ENCODE measurements at places on chromosomes 5 and 9.

GRCh38 chr5:158876263-158876942 lies 223.3 kb downstream of the EBF1 start:
- DNase-seq = no peak

DNA sequence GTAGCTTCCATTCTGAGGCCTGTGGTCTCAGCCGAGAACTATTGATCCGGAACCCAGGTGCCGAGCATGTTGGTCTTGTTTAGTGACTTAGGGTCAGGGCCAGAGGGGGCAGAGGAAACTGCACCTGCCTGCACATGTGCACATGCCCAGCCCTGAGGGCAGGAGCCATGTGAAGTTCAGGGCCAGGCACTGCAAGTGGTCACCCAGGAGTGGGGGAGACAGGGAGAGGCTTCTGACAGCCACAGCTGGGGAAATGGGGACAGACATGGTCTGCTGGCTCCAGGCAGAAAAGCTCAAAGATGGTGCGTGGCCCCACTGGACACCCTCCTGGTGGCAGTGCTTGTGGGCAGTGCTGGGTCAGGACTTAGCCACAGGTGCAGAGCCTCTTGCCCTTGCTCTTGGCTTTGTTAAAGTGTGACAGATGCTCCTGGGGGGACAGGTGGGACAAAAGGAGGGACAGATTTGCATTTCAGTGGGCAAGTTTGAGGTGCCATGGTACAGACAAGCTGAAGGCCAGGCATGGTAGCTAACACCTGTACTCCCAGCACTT lies 134.4 kb downstream of the CACNA1B start:
- no peak for DNase-seq

DNA sequence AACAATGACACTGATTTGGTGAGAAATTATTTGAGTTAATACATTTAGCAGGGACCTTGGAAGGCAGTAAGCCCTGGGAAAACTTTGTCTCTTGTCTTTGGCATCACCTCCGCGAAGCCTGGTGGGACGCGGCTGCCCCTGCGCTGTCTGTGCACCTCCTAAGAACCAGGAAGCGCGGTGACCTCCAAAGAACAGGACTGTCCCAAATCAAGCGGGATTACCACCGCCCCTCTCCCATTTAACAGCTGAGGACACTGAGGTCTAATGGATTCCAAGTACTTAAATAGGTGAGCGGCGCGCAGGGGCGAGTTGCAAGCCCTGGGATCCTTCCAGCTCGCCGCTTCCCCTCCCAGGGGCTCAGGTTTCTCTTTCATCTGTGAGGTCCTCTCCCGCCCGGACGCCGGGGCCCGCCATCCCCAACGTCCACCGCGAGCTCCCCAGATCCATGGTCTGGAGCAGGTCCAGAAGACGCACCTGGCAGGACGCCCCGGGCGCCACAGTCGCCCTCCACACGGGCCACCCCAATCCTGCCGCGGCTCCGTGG lies 432 bp downstream of the STARD4 start:
- DNase-seq = no peak

GRCh38 chr9:70789086-70789485 lies 332.3 kb downstream of the TRPM3 start:
- DNase-seq = no peak

DNA sequence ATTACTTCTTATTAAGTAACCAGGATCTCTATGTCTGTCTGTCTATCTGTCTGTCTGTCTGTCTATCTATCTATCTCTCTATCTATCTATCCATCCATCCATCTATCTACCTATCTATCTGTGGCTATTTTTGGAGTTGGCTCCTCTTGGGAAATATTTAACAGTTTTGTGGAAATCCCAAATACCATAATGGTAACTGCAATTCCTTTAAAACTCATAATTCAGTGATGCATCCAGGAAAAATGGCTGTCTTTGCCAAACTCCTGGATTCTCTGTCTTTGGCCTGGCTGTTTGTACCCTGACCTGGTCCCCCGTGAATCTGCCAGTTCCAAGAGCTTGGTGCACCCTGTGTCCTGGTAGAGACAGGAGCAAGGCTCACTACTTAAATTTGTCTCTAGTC lies 197.0 kb downstream of the PCSK1 start:
- DNase-seq = no peak

GRCh38 chr5:5353681-5354080 lies 68.8 kb upstream of the ICE1 start:
- DNase-seq = no peak

- no peak for DNase-seq
Measured at GRCh38 chr5:57299986-57300385, 126.1 kb downstream of the GPBP1 start.

DNA sequence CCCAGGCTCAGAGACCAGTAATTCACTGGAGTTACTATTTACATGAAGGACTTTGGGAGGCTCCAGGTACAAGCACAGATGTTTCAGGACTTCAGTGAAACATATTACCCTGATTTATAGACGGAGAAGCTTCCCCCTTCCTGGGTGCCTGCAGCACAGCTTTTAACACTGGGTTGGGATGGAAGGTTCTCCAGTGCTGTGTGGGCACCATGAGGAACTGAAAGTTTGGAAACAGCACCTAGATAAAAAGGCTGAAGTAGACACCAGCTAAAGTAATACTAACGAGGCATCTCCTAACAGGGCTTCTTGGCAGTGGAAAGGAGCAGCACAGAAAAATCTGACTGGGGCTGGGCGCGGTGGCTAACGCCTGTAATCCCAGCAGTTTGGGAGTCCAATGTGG lies 70.7 kb downstream of the GCNT1 start:
- DNase-seq = no peak

GRCh38 chr9:4939118-4939561 lies 45.9 kb upstream of the JAK2 start:
- DNase-seq = no peak

- DNase-seq = no peak
Measured at GRCh38 chr9:87840134-87840533, 42.5 kb upstream of the SPATA31E1 start.

DNA sequence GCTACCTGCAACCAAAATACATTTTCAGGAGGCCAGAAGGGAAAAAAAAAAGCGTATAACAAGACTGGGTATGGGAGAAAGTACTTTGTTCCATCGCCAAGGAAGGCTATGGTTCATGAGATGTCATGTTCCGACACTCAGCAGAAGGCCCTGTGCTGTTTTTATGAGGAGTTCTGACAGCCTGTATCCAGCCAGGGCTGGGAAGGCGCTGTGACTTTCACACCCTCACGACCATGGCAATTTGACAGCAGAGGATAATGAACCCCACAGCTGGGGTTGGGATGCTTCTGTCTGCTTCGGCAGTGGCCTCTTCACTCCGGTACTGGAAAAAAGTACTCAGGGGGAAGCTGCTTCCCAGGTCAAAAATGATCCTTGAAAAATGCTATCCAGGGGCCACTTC lies 154.4 kb downstream of the PRELID2 start:
- no peak for DNase-seq

DNA sequence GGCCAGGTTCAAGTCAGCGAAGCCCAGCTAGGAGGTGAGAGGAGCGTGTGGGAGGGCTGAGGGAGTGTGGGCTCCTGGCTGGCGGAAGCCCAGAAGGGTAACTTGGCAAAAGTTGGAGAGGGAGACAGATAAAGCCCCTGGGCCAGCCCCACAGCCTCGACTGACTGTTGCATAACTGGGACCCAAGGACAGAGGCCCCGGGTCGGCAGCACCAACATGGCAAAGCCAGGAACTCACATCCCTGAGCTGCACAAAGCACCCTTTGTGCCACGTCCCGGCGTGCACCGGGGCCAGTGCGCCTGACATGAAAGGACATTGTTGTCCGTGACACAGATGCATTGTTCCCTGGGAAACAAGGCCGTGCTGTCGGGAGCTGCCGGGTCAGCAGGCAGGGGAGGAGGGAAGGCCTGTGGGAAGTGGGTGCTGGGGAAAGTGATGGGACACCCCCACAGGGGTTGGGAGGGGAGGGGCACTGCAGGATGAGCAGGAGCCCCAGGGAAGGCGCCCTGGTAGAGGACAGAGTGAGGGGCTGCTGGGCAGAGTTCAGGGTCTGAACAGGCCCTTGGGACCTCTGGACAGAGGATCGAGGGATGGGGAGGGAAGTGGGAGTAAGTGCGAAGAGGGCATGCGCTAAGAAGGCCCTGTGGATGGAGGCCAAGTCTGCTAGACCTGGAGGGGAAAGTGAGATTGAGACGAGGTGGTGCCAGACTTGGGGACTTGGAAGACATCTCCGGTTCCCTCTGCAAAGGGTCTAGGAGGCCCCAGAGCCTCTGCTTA lies 13.0 kb upstream of the DPM2 start:
- DNase-seq = peak; percentile 89

DNA sequence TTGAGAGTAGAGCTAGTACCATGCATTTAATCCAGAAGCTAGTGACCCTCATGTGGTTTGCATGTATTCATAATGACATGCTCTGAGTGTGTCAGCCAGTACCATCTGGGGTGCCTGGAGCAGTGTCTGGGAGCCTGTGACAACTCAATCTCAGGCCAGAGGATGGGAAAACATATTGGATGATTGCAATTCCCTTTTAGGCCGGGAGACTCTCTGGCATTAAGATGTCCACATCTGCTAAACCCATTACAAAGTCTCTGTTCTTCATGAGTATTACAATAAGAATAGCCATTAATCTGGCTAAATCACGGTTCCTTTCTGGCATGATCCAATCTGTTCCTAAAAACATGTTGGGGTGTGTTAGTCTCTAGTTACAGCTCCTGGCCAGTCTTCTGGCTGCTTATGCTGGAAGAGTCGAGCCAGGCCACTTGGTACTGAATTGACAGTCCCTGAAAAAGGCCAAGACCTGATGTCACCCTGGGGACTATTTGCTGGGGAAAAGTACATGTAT lies 475.7 kb downstream of the ENC1 start:
- peak; percentile 54 for DNase-seq

GRCh38 chr9:9142001-9142400 lies 1342.4 kb upstream of the DMAC1 start:
- DNase-seq = no peak

DNA sequence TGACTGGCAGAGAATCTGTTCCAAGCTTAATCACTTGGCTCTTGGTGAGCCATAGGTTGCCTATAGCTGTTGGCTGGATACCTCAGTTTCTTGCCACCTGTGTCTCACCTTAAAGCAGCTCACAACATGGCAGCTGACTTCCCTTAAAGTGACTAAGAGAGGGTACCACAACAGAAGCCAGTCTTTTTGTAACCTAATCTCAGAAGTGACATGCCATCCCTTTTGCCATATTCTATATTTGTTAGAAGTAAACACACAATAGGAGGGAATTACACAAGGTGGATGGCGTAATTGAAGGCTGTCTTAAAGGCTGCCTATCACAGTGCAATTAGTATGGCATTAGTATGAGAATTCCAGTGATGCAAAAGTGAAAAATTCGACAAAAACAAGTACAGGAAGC lies 28.1 kb downstream of the NIPBL start:
- DNase-seq = no peak

GRCh38 chr9:132669319-132669697 lies 475 bp downstream of the DDX31 start:
- DNase-seq = no peak
